CD4-positive, alpha-beta T cell treated with Interleukin-6 at 100 ng/mL for 8 hours (primary cell): ENCODE measurements at places on chromosomes 2 and 18.

- DNase-seq = no peak
These were observed 37.2 kb downstream of the SLC40A1 start for GRCh38 chr2:189543367-189543766.

DNA sequence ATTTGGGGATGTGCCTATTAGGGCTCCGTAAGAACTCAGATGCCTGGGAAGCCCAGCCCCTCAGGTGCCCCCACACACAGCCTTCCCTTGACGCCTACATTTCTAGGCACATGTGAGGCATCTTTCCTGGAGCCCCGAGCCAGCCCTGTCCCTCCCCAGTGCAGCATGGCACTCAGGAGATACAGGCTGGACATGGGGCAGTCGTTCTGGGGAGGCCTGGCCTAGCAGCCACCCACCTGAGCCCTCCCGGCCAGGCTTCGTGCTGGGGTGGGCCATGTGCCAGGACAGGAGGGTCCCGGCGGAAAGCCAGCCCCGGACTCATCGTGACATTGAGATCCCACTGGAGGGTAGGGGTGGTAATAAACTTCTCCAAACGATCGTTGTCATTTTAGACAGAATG is 15.2 kb downstream of the BOK start:
- DNase-seq = no peak

GRCh38 chr18:42157878-42158277 is 202.8 kb downstream of the PIK3C3 start:
- DNase-seq = no peak

GRCh38 chr2:23302591-23302990 is 82.4 kb upstream of the KLHL29 start:
- no peak for DNase-seq

- DNase-seq = no peak
These were observed 45.6 kb upstream of the ANKRD44 start for GRCh38 chr2:197356136-197356535.

DNA sequence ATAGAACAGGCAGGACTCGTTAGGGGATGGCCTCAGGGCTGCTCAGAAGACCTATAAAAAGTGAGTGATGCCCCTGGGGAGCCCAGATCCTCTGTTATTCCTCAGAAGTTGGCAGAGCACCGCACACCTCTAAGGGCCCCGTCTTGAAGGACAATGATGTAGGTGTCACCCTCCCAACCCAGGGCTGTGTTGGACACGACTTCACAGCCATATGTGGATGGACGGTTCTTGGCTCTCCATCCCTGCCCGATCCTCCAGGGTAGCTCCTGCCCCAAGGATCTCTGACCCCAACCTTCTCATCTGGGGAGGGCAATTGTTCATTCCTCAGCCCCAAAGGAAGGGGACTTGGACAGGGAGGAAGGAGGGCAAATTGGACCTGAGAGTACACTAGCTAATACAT is 246.1 kb downstream of the DYSF start:
- DNase-seq = no peak

- DNase-seq = no peak
These were observed 51.4 kb downstream of the KCNF1 start for GRCh38 chr2:10963155-10963554.

DNA sequence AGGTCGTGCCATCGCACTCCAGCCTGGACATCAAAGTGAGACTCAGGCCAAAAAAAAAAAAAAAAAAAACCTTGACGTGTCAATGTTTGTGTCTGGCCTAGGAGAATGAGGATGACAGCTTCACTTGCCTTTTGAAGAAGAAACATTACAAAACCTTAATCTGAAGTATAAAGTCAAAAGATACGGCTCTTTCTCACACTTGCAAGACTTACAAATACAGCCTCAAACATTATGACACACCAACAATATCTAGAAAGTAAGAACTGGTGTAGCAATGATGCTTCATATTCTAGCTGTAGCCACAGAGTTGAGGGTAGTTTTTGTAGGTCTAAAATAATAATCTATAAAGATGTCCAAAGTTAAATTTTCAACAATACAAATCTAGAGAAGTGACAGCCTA is 25.5 kb downstream of the MPPE1 start:
- no peak for DNase-seq

GRCh38 chr2:127700527-127701192 is 637 bp upstream of the SFT2D3 start:
- DNase-seq = no peak

GRCh38 chr2:190328573-190329147 is 9.0 kb upstream of the HIBCH start:
- no peak for DNase-seq

DNA sequence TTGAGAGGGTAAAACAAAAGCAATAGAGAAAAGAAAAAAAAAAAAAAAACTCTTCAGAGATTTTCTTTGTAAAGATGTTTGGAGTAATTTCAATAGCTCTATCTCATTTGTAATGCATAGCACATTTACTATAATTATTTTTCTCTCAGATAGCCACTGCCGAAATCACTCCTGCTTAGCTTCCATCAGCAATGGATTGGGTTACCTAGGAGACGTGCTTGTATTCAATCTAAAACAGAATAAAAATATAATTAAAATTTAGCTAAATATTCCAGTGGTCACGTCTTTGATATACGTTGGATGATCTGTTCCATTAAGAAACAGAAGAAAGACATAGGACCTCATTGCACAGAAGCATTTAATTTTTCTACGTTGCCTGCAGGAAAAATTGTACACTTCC is 1435.7 kb upstream of the DDX18 start:
- no peak for DNase-seq

- DNase-seq = no peak
These were observed 90.6 kb downstream of the POU3F3 start for GRCh38 chr2:104944495-104944894.

- DNase-seq = no peak
These were observed 256.2 kb upstream of the ZSWIM2 start for GRCh38 chr2:187105218-187105617.

GRCh38 chr2:68908392-68908970 is 37.3 kb upstream of the BMP10 start:
- peak; percentile 94 for DNase-seq

GRCh38 chr18:57167617-57168308 is 20.9 kb downstream of the BOD1L2 start:
- DNase-seq = no peak

GRCh38 chr2:85750587-85751575 is 2.9 kb upstream of the ATOH8 start:
- DNase-seq = peak; percentile 12

DNA sequence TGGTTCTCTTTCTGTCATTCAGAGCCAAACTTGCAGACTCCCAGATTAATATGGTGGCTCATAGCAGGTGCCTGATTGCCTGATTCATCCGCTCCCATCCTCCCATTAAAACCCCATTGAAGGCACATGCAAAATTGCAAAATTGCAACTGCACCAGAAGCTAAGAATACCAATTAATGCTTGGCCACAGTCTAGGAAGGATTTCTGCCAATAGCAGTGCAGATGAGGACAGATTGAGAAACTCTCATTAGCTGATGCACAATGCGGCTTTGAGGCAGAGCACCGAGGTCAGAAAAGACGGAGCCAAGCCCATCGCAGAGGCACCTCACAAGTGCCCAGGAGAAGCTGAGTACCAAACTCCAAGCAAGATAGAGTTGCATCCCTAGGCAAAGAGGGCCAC is 172.8 kb downstream of the ARL4C start:
- no peak for DNase-seq

- DNase-seq = no peak
These were observed 145.1 kb downstream of the PIEZO2 start for GRCh38 chr18:11004294-11004693.

GRCh38 chr2:241629762-241630435 is 7.1 kb downstream of the THAP4 start:
- DNase-seq = no peak

DNA sequence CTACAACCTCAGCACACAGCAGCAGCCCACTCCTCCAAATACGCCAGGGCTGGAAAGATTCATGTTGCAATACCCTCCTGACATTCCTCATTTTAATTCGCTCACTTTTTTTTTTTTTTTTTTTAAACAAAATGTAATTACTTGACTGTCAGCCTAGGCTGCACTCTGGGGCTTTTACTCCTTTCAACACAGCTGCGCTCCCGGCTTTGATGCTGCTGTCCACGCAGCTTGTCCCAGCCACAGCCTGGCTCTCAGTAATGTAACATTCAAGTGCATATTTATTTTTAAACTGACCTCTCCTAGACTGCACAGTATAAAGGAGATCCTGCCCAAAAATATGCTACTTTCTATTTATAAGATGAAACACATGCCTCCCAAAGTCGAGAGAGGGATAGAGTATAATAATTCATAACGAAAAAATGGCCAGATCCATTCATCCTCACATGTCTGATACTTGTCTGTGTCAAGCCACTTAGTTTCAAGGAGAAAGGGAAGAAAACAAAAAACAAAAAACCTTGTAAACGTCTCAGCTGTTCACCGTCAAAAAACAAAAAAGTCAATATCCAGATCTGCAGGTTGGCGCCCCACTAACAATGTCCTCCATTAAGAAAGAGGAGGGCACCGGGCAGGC is 949 bp downstream of the CDC42EP3 start:
- DNase-seq = no peak

DNA sequence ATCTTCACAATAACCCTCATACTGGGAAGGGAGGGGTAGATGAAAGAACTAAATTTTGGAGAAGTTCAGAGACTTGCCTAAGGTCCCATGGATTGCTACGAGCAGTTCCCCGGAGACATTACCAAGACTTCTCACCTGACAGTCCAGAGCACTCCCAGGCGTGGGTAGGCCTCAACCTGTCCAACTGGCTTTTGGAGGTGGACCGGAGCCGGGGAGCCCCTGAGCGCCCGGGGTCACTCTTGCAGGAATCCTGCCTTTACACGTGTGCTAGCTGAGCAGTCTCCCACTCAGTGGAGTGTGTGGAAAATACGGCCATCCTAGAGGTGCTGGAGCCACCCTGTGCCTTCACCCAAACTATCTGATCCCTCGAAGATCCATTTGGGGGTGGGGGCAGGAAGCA is 8.0 kb downstream of the POMC start:
- no peak for DNase-seq

- no peak for DNase-seq
These were observed 5.3 kb upstream of the NEU4 start for GRCh38 chr2:241803387-241804325.

DNA sequence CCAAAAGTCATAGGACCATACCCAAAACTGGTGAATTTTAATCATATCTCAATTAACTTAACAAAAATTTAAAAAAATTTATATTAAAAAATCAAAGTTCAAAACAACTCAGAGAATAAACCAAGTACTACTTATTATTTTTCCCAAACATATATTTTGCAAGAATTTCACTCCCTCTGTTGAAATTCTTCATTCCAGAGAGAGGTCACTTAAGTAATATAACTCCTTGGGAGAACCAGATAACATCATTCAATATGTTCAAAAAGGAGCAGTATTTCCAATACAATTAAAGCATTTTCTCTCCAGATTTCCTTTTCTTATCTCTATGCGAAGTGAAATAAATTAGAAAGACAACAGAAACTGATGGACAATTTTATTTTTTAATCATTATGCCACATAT is 165.9 kb upstream of the RND3 start:
- DNase-seq = no peak

DNA sequence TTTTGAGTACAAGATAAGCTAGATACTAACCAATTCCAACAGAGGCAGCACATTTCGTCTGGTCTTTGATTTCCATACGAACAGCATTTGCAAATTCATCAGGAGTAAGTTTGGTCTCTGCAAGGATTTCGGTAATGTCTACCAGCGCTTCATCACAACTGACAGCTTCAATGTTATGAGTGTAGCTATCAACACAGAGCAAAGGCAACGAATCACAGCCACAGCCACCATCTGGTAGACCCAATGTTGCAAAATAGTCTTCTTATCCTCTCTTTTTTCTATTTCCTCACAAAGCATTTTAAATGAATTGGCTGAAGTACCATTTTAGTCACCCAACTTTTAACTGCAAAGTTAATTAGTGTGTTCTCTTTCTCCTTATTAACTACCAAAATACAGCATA is 68.3 kb downstream of the REV1 start:
- DNase-seq = no peak

GRCh38 chr18:75070235-75070624 is 138.7 kb downstream of the PTGR3 start:
- DNase-seq = no peak

- no peak for DNase-seq
These were observed 70.1 kb downstream of the EDAR start for GRCh38 chr2:108918941-108919341.

GRCh38 chr18:51236225-51236624 is 38.7 kb upstream of the MEX3C start:
- DNase-seq = no peak

GRCh38 chr18:75170022-75170789 is 38.7 kb downstream of the PTGR3 start:
- DNase-seq = no peak

GRCh38 chr2:162710287-162710890 is 128.2 kb downstream of the KCNH7 start:
- DNase-seq = no peak

- no peak for DNase-seq
These were observed 266.0 kb downstream of the ALPK2 start for GRCh38 chr18:58362829-58363271.

DNA sequence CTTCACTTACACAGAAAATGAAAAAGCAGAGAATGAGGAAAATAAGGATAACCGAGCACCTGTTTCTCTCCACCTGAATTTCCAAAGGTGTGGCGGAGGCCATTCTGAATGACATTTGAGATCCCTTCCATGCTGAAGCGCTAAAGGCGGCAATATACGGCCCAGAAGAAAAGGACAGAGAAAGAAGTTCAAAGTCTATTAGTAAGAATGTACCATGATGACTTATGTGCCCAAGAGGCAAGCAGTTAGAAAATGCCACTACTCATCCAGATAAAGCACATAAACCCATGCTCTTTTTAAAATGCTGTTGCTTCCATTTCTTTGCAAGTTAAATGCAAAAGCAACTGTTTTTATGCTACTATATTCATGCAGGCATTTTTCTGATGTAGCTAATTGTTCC is 37.2 kb downstream of the FEZ2 start:
- DNase-seq = no peak

DNA sequence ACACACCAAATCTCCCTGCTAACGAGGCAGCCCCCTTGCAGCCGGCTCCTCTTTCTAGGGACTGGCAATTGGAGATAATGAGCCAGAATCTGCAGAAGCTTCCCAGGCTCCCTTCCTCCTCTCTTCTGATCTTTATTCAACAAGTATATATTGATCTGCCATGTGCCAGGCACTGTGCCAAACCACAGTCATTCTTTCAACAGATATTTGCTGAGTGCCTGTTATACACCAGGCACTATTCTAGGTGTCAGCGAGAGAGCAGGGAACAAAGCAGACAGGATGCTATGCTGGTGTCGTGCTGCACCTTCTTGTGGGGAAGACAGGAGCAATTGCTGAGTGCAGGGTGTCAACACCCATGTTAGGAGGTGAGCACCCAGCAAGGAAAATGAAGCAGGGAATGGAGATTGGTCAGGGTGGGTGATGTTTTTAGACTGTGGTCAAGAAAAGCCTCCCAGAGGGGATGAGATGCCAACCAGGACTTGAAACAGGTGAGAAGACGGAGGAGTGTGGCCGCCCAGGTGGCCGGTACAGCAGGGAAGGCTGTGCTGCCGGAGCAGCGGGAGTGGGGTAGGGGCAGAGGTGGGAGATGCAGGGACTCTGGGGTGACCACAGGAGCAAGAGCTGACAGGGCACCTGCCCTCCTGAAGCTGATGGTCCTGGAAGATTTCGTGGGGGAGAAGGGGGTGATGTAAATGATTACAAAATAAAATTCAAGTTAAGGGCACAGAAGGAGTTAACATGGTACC is 307.6 kb upstream of the RAB12 start:
- no peak for DNase-seq
